Activated CD4-positive, CD25-positive, alpha-beta regulatory T cell (primary cell): ENCODE measurements at places on chromosomes 1 and 21.

DNA sequence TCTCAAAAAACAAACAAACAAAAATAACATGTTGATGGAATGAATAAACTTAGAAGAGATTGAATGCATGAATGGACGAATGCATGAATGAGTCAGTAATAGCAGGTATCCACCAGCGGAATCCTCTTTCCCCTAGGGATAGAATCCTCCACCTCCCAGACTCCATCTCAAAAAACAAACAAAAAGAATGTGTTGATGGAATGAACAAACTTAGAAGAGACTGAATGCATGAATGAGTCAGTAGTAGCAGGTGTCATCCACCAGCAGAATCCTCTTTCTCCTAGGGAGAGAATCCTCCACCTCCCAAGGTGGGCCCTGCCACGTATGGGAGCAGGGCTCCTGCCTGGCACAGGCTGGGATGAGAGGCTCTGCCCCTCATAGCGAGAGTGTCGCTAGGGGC, 26.8 kb upstream of the RNF19B start:
- DNase-seq, result no peak

DNA sequence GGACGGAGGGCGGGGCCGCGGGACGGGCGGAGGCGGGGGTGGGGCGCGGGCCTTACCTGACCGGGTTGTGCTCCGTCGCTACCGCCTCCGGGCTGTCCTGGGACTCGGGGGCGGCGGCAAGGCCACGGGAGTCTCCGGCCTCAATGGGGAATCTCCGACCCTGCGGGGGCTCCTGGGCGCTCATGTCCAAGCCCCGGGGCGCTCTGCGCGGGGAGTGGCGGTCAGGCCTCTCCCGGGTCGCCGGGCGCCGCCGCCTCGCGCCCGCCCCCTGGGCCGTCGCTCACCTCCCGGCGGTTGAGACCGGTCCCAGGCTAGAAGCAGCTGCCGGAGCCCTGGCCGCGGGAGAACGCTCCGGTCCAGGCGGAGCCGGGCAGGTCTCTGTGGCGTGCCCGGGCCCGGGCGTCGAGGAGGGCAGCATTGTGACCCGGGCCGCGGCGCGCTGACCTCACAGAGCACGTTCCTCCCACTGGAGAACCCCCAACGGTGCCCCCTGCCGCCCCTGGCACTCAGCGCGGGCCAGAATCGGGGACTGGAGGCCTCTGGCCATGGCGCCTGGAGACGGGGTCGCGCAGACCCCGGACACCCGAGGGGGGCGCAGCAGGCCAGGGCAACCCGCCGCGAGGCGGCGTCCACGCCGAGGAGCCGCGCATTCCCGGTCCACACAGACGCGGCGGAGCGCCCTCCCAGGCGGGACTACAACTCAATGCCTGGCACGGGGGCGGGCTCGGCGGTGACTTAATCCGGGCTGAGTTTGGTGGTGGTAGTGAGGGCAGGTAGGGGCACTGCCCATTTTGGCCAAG, 411 bp downstream of the FAM229A start:
- no peak for DNase-seq

GRCh38 chr21:45516071-45516670, 26.1 kb downstream of the SLC19A1 start:
- DNase-seq, result no peak

DNA sequence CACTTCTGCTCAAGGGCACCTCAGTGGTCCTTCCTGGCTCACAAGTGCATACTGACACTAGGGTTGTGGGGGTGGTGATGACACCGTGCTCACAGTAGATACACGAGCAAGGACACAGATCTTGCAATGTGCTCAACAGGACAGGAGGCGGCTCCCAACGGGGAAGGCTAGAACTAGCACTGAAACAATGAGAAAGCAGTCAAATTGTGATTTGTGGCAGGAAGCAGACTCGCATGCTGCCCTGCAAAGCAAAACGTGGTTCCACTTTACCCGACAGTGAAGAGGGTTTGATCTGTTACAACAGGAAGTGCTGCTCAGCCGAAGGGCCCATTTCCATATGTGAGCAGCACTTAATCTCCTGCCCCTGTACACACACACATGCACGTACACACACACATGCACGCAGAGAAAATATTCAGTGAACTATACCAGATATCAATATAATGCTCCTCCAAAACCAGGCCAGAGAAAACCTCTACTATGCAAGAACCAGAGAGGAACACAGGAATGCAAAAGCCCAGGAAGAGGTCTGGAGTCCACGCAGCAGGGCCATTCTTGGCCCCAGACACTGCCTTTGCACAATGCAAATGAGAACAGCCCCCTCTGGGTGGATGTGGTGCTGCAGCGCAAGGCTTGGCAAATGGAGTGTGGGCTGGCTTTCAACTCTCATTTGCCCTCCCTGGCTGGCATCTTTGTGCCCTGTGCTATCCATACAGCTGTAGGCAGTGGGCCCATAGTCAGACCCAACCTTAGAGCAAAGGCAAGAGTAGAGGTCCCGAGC, 47.1 kb downstream of the KANK4 start:
- DNase-seq, result peak; percentile 16

GRCh38 chr1:89286549-89287180, 14.0 kb upstream of the GBP5 start:
- no peak for DNase-seq

- no peak for DNase-seq
These were observed 151.6 kb upstream of the UBE2U start for GRCh38 chr1:64051796-64052195.

DNA sequence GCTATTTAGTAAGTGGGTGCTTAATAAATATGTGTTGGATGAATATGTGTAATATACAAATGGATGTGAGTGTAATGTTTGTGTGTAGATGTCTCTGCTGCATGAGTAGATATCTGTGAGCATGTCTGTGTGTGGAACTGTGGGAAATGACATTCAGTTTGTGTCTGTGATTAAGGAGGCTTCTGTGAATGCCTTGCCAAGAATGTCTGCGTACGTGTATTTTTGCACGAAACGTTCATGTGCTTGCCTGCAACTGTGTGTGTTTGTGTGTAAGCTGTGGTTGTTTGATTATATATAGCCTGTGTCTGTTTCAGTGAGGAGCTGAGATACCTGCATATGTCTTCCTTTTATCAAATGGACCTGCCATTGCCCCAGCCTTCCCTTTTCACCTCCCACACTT, 13.8 kb downstream of the DMBX1 start:
- DNase-seq, result no peak

DNA sequence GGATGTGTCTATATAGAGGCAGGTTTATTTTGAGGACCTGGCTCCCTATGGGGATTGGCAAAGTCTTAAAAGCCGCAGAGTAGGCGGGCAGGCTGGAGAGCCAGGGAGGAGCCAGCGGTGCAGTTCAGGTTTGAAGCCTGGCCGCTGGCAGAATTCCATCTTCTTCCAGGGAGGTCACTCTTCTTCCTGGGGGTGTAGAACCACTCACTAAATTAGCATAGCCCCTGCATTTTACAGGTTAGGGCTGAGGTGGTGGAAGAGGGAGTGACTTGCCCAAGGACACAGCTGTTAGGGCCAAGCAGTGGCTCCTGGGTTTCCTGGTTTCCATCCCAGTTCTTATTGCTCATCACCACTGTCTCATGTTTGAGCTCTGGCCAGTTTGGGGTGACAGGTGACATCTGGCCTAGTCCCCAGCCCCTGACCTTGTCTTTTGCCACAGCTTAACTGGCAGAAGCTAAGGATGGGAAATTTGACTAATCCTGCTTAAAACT, 1.4 kb downstream of the PINK1 start:
- DNase-seq, result no peak

DNA sequence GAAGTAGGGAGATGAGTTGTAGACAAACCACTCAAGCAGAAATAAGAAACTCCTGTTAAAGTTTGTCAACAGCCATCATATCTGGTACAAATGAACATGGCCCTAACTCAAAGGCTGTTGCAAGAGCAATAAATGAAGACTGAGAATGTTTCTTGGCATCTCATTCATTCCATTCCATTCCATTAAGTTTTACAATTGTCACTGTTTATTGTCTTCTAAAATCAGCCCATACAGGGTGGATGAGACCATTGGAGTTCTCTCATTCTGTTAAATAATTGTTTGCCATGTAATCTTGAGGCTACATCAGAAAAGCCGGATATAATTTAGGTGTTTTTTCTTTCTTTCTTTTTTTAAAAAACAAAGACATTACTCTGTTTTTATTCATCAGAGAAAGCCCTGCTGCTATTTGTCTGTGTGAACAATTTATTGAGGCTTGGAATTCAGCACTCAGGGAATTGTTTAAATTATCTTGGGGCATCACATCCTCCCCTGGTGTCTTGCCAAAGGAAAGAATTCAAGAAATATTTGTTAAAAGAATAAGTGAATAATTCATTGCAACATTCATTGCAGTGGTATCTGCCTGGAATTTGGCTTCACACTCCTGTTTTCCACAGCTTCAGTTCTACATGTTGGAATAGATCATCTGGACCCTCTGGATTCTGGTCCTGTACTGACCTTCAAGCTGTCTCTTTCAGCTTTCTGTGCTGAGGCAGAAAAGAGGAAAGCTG, 604.5 kb downstream of the PLPP3 start:
- no peak for DNase-seq

- no peak for DNase-seq
These were observed 12.0 kb downstream of the F11R start for GRCh38 chr1:161008869-161009510.

- no peak for DNase-seq
These were observed 250.9 kb upstream of the FMN2 start for GRCh38 chr1:239840790-239841189.

DNA sequence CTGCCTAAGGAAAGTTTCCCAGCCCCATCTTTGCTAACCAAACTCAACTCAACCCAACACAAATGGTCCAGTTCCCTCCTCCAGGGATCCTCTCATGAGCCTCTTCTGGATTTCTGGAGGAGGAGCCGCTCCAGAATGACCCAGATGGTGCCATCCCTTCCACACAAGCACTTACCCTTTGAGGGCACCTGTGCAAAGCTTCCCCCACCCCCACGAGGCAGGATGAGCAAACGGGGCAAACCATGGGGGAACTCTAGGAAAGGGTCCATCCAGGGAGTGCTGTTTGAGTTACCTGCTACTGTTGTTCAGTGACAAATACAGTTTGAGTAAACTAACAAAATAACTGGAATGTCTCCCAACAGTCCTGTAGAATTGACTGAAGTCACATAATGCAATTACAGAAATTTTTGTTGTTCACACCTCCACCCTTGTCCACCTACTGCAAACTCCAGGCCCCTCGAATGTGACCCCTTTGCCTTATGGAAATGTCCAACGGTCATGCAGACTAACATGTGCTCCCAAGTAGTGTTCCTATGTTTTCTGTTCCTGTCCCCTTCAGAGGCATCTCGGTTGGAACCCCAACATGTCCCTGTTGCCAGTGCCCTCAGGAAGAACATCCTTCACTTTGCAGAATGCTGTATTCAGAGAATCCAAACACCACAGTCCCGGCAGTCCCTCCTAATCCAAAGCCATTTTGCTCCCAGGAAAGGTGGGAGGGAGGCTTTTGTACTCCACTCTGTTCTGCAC, 160.1 kb downstream of the RRAGC start:
- no peak for DNase-seq

GRCh38 chr1:6885426-6885825, 100.2 kb downstream of the CAMTA1 start:
- DNase-seq, result no peak

GRCh38 chr1:192225266-192225665, 67.0 kb downstream of the RGS18 start:
- no peak for DNase-seq

DNA sequence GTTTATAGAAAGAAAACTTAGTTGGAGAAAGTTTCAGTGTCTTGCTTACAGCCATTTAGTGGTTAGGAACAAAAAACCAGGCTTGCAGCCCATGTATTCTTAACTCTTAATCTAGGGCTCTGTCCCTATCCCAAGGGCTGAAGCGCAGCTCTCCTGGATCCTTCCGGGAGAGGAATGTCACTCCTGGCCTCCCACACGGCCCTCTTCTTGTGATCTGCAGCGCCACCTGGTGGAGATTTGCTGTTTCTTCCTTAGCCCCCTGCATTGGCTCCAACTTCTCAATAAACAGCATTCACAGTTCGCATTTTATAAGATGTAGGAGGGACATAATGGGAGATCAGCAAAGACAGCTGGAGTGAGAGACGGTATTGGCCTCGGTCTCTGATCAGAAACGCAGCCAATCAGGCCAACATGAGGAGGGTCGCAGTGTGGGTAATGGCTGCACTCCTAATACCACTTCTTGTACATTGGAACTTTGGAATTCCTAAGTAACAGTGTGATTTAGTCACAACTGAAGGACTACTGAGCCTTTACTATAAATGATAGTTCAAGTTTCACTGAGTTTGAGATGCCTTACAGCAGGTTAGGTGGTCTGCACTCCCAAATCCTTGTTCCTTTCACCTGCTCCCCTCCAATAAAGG, 283.4 kb downstream of the ASTN1 start:
- no peak for DNase-seq

DNA sequence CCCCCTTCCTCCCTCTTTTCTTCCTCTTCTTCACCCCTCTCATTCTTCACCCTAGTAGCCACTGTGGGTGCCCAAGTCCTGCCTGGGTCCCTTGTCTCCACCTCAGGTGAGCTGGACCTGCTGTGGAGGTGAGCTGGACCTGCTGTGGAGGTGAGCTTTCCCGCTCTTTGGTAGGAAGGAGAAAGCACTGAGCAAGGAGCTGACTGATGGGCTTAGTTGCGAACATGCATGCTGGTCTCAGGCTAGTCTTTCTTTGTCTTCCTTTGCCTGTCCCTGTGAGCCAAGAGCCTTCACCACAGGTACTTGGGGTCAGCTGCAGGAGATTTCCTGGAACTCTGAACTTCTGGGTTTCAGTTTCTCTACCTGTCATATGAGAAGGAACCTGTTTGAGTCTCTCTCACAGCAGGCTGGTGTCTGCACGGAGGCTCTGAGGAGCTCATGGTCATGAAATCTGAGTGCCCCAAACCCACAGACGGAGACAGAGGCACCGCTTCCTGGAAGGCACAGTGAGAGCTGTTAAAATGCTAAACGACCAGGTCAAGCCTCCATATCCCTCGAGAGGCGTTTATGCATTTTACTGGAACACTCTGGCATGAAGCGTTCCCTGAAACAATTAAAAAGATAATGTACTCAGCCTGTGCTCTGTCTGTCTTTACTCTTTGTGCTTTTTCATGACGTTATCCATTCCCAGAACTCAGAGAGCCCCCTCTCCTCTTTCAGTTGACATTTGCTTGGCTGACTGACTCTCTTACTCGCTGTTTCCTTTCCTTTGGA, 69.5 kb downstream of the RHOU start:
- no peak for DNase-seq

- DNase-seq, result no peak
These were observed 70.3 kb upstream of the PGBD5 start for GRCh38 chr1:230496451-230496850.

GRCh38 chr1:160779626-160780397, 16.2 kb upstream of the LY9 start:
- DNase-seq, result no peak

DNA sequence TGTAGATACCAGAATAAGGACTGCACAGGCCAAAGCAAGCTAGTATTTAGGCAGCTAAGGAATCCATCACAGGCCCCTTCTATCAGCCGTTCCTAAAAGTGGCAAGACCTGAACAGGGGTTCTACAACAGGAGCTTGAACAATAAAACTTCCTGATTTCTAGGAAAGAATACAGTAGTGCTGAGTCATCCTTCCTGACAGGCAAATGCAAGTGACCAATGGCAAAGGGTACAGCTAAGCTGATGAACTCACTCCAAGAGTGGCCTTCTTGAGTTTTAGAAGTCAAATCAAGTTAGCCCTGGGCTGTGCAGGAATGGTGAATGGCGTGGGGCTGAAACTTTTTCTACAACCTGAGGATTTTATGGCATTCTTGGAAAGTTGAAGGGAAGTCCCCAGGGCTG, 112.9 kb downstream of the GREM2 start:
- DNase-seq, result no peak
